ENCODE measurements at places on chromosomes 2 and 18.

- no peak for DNase-seq
These were observed 7.6 kb upstream of the CHRNA1 start for GRCh38 chr2:174771631-174772471.

DNA sequence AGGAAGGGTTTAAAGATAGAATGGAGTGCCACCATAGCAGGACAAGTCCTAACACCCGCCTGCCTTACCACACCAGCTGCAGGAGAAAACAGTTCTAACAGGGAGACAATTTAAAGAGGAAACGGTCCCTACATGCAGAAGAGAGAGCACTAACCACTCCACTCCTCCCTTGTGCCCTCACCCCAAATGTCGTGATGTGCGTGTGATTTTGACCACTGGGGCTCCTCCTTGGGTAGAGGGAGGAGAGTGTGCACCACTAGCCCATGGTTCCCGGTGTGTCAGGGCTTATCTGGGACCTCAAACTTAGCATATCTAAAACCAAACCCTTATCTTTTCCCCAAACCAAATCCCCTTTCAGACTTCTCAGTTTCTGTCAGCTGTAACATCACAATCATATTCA, 105.5 kb upstream of the CCDC68 start:
- DNase-seq: no peak

- no peak for DNase-seq
These were observed 33.6 kb downstream of the ZCCHC2 start for GRCh38 chr18:62556397-62556796.

DNA sequence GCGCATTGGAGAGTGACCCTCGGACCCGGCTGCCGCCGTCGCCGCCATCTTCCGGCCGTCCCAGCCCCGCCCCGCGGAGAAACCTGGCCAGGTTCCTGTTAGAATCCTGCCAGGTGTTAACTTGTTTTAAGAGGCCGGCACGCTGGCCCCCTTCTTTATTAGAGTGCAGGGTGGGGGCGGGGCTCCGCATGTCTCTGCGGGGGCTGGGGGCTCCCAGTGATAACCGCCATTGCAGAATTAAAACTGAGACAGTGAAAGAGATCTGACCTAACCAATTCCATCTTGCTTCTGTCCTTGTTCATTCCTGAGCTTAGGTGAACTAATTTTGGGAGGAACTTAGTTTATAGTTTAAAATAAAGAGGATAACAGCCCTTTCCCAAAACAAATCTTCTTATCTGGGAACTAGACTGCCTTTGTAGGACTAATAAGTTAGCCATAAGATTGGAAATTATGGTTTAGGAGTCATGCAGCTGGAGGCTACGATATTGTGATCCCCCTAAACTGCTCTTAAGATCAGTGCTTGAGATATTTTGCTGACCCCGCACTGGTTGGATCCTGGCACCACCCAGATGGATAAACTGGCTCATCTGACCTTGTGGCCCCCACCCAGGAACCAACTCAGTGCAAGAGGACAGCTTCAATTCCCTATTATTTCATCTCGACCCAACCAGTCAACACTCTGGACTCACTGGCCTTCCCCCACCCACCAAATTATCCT, 543 bp upstream of the STARD7 start:
- no peak for DNase-seq

DNA sequence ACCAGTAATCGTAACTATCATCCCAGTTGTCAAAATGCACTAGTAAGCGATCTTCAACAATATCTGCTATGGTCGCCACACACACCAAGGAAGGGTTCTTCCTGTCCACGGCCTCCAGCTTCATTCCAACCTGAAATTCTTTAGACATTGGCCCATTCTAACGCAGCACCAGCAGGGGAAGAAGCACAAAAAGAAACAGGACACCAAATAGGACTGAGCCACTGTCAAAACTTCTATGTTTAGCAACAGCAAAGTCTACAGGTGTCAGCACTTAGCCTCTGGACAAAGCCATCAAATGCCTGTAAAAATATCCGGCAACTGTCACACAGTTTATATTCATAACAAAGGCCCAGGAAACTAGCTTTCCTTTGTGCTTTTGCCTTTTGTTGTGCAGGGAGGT, 175.0 kb downstream of the L3MBTL4 start:
- no peak for DNase-seq

- DNase-seq: no peak
These were observed 185.9 kb upstream of the SPHKAP start for GRCh38 chr2:228367356-228367755.

DNA sequence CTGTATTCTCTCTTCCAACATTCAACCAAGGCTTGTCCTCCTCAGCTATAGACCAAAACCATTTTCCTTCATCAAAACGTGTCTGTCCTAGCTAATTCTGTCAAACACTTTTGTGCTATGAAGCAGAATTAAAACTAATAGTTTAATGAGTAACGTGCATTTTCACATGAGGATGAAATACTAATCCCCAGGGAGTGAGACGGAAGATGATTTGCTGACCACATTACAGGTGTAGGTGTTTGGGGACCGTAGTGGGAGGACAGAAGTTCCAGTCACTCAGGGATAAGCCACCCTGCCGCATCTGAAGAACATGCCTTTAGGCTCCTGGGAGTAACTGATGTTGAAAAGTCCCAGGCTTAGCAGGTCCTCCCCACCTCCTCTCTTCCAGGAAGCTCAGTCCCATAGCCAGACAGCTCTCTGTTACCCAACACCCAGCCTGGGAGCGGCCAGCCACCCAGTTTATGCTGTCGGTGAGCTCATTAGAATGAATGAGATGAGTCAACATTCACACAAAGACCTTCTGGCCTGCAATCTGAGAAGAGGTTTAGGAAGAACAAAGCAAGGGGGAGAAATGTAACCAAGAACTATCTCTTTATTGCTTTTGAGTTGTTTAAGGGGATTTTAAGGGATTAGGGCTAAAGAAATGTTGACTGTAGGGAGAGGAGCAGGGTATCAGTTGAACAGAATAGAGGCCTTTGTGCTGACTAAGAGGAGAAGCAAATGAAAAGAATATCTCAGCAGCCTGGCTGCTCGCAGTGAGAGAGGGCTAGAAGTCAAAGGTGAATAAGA, 122.5 kb downstream of the FOXI3 start:
- DNase-seq: no peak

- no peak for DNase-seq
These were observed 14.0 kb upstream of the DUSP2 start for GRCh38 chr2:96159084-96159830.
